ENCODE measurements at places on chromosomes 2 and 18. TPM values are rescaled to one million over a fixed set of nuclear protein-coding genes. Genes with fewer than 3 reads are reported as not detected.

- no peak for DNase-seq
Measured at GRCh38 chr2:235302263-235302662, 191.6 kb upstream of the AGAP1 start.

- no peak for DNase-seq
Measured at GRCh38 chr2:113219889-113220641, 46.3 kb downstream of the PSD4 start.

DNA sequence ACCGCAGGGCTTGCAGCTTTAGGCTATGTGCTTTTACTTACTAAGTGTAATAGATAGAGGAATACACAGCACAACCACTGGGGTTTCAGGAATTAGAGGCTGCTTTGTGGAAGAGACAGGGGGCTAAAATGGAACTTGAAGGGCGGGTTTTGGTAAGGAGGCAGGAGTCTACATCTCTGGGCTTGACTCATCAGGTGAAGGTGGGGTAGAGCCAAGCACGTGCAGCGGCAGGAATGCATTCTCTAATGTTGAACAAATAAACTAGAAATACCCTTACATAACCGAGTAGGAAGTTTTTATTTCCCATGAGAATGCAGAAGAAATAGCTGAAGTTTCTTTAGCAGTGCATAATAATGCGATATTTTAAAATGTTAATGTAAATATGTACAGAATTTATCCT lies 673.8 kb upstream of the SALL3 start:
- DNase-seq, result no peak

DNA sequence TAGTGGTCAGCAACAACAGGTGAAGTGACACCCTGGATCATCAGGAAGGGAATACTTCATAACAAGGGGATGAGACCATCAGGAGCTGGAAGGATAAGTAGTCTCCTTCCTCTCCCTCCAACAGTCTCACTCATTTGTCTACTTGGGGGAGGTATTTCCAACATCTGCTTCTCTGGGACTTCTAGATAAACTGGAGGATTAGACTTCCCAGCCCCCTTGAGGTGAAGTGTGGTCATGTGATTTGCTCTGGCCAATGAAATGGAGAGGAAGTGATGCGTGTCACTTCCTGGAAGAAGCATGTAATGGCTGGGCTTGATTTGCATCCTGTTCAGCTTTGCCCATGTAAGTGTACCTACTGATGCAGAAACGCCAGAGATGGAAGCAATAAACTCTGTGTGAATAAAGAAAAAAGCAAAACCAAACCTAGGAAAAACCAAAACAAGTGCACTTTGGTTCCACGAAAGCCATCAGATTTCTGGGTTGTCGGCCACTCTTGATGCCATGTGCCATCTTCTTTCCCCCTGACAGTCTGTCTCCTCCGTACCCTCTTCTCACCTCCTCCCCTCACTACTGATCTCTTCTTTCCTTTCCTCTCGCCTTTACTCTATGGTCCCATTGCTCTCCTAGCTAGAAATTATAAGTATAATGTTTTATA lies 76.1 kb upstream of the DNMT3A start:
- DNase-seq, result no peak

DNA sequence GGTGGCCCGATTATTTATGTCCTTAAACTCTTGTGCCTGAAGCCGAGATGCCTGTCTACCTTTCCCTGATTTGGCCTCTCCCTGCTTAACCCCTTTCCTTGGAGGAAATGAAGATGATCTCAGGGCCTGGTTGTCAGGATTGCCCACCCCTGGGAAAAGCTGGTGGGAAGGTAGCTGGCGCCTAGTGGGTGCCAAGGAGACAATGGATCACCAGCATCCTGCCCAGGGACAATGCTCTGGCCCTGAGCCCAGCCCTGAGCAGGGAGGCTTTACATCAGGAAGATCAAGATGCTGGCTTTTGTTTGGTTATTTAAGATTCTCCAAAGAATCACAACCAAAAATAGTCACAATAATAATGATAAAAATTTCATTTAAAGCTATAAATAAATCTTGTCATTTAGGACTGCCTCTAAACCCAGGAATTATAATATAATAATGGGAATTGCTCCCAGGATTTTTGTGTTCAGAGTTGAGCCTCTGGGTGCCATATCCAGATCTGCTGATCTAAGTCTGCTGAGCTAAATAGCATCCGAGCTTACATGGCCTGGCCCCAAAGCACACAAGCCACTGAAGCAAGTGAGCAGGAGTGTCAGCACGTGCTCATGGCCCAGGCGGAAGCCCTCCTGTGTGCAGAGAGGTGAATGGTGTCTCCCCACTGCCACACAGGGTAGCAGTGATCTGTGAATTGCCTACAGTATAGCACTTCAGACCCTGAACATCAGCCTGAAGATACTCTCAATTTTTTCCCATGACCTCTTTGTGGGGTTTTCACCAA lies 57.8 kb upstream of the MAP3K20 start:
- no peak for DNase-seq

DNA sequence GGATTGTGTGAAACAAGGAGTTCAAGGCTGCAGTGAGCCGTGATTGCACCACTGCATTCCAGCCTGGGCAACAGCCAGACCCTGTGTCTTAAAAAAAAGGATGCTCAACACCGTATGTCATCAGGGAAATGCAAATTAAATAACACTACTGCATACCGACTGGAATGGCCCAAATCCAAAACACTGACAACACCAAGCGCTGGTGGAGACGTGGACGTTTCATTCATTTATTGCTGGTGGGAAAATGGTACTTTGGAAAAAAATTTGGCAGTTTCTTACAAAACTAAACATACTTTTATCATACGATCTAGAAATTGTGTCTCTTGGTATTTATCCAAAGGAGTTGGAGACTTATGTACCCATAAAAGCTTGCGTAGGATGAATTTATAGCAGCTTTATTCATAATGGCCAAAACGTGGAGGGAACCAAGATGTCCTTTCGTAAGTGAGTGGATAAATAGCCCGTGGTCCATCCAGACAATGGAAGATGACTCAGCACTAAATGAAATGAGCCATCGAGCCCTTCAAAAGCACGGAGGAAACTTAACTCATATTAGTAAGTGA lies 24.2 kb downstream of the NEU4 start:
- no peak for DNase-seq

- DNase-seq, result no peak
Measured at GRCh38 chr18:65938592-65939372, 188.0 kb downstream of the CDH7 start.

DNA sequence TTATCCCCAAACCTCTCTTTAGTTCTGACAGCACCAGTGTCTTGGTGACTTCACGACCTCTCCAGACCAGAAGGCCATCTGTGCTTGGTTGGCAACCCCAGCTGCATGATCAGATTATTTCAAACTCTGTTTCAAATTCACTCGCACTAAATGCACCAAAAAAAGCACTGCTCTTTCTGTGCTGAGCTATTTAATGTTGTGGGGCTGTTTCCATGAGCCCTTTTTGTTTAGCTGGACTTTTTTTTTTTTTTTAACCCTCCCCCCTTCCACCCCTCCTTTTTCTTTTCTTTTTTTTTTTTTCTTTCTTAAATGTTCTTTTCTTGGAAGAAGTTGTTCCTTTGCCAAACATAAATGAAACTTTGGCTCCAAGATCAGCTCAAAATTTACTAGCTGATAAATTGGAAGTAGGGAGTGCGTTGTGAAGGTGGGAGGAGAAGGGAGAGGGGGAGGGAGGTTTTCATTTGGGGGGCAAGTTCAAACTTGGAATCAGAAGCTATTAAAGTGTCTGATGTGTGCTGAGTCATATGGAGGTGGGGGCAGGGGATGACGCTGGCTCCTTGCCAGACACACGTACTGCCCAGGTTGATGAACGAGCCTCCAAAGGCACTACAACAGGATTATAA lies 543.0 kb upstream of the TNP1 start:
- DNase-seq, result no peak

DNA sequence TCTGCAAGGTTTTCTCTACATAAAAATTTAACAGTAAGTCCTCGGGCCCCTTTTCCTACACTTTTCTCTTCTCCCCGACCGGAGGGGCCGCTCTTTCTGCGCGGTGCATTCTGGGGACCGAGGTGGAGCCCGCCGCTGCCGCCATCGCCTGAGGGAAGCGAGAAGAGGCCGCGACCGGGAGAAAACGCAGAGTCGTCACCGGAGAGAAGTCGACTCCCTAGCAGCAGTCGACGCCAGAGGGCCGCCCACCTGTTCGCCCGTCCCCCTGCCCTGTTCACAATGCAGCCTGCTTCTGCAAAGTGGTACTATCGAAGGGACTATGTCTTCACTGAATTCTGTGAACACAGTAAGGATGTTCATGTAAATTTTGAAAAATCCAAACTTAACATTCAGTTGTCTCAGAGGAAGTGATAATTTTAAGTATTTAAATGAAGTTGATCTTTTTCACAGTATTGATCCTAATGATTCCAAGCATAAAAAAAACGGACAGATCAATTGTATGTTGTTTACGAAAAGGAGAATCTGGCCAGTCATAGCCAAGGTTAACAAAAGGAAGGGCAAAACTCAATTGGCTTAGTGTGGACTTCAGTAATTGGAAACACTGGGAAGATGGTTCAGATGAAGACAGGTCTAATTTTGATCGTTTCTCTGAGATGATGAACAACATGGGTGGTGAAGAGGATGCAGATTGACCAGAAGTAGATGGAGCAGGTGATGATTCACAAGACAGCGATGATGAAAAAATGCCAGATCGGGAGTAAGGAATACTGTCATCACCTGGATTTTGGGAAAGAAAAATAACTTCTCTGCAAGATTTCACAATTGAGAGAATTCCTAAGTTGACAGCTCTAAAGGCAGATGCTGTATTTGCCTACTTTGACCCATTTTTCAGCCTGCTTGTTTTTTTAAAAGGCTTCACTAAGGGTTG lies 55.8 kb downstream of the ASXL2 start:
- DNase-seq, result peak; percentile 90

DNA sequence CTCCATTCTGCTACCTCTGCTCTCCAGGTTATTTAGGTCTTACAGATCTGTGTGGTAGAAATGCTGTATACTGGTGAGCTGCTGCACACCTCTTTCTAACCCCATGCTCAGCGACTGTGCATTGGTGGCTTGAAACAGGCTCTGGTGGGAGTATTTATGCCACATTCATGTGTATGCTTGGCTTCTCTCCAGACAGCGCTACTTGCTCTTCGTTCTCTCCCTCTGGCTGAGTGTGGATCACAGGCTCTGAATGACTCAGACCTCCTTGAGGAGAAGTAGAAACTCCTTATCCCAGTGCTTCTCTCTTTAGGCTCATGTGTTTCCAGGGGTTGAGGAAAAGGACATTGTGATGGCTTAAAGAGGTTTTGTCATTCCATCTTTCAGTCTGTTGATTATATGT lies 54.9 kb downstream of the FHOD3 start:
- no peak for DNase-seq

GRCh38 chr18:11004294-11004693 lies 145.1 kb downstream of the PIEZO2 start:
- DNase-seq, result no peak

GRCh38 chr2:203440671-203441070 lies 94.4 kb downstream of the RAPH1 start:
- DNase-seq, result no peak

GRCh38 chr2:237193436-237193835 lies 107.7 kb downstream of the COPS8 start:
- DNase-seq, result no peak

GRCh38 chr2:190550137-190550536 lies 15.6 kb upstream of the NEMP2 start:
- no peak for DNase-seq

- DNase-seq, result no peak
Measured at GRCh38 chr2:126303113-126303512, 352.8 kb upstream of the GYPC start.

GRCh38 chr2:96626553-96626942 lies 11.6 kb downstream of the KANSL3 start:
- no peak for DNase-seq

DNA sequence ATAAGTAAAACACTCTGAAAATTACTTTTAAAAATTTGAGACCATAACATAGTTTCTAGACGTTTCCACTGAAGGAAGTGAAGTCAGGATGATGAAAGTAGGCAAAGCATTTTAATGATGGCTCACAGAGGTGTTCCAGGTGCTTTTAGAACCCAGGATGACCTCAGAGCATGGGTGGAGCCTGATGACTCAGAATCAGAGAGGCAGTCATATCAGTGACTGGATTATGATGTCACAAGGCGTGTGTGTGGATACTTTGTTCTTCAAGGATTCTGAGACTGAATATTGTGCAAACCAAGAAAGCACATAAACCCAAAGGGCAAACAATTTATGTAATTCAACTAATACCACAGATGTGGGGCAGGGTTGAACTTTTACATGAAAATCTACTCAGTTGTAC lies 208.0 kb upstream of the FBXO11 start:
- DNase-seq, result no peak

- DNase-seq, result no peak
Measured at GRCh38 chr2:190053426-190053825, 9.1 kb downstream of the MSTN start.

GRCh38 chr2:194992648-194993047 lies 664.4 kb upstream of the SLC39A10 start:
- DNase-seq, result no peak

GRCh38 chr2:168208652-168209051 lies 38.7 kb downstream of the STK39 start:
- DNase-seq, result no peak

GRCh38 chr2:168884975-168885374 lies 5.3 kb downstream of the SPC25 start:
- no peak for DNase-seq

- no peak for DNase-seq
Measured at GRCh38 chr18:22214731-22215528, 45.5 kb downstream of the GATA6 start.

GRCh38 chr2:190723397-190724090 lies 74.7 kb downstream of the NAB1 start:
- DNase-seq, result no peak

DNA sequence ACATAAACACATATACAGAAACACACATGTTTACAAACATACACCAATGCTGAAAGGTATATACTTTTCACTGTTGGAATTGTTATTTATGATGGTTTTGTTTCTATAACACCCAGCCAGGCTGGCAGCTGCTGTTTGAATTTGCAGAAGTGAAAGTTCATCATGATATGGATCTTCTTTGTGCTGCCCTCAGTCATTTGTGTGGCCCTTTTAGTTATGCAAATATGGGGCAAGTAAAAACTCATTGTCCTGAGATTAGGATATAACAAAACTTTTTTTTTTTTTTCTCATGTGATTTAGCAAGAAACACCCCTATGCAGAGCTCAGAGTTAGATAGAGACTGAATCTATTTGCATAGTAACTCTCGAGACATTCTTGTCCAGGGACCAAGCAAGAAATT lies 714.1 kb downstream of the KCNJ3 start:
- no peak for DNase-seq

The TMEM17 gene
- 1.4 TPM for total RNA-seq

The GKN1 gene
- not detected for total RNA-seq

The COL5A2 gene
- 93.4 TPM for total RNA-seq

The CETN1 gene
- not detected for total RNA-seq
